ENCODE measurements at places on chromosomes 3 and 15.
A peak's percentile ranks its signal among the peaks of the same experiment; 100 is the strongest.

GRCh38 chr3:58560771-58561311 is 16.4 kb downstream of the FAM107A start:
- DNase-seq: no peak
- no peak overlapping the region for H3K27ac ChIP-seq
- no peaks in the 10 kb centered on the region for H3K36me3 ChIP-seq
- peaks cover 13% of the 10 kb centered on the region for H3K27me3 ChIP-seq
- H3K4me1 ChIP-seq: no peaks in the 10 kb centered on the region

DNA sequence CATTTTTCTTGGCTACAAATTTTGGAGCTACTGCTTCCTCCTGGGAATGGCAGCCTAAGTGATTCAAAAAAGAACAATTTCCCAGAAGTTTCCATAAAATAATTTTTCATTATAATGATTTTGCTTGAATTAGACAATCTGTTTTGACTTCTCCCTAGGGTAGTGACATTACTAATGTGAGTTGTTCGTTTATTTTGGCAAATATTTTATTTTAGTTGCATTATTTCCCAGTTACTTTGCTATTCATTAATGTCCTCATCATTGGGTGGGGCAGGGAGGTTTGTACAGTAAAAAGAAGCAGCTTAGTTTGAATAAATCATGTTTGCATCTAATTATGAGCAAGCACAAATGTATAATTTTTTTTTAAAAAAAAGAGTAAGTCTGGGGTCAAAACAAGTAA is 686.6 kb downstream of the ROBO2 start:
- no peaks in the 10 kb centered on the region for H3K4me1 ChIP-seq
- no peak overlapping the region for H3K27ac ChIP-seq
- H3K27me3 ChIP-seq: no peaks in the 10 kb centered on the region
- H3K36me3 ChIP-seq: no peaks in the 10 kb centered on the region
- H3K4me3 ChIP-seq: no peak overlapping the region
- DNase-seq: no peak

DNA sequence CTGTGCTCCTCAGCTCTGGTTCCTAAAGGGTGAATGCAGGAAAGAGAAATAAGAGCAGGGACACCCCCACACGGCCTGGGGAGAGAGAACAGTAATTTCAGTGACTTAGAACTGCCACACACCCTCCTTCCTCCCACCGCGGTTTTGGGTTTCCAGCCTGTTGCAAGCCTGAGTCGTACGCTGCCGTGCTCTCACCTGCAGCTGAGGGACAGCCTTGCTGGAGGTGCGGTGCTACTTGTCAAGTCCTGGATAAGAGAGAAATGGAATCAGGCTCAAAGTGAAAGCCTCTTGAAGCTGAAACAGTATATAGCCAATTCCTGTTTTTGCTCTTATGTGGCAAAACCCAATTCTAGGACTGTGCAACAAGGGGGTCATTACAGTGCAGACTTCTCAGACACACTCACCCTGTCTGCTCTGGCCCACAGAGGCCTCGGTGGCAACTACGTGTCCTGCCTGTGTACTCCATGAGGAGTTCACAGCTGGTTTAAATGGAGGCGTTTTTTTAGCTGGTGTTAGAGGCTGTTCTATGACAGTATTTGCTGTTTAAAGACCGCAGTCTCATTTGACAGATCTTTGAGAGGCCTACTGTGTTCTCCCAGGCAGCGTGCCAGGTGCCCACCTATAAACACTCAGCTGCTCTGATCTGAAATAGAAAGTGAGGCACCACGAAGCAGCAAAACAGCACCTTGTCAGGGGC is 42.9 kb downstream of the TBC1D2B start:
- H3K27ac ChIP-seq: peak overlapping the region; percentile 92
- no peaks in the 10 kb centered on the region for H3K27me3 ChIP-seq
- peaks cover 20% of the 10 kb centered on the region for H3K36me3 ChIP-seq
- peak; percentile 78 for DNase-seq
- peak overlapping the region; percentile 66 for H3K4me3 ChIP-seq

DNA sequence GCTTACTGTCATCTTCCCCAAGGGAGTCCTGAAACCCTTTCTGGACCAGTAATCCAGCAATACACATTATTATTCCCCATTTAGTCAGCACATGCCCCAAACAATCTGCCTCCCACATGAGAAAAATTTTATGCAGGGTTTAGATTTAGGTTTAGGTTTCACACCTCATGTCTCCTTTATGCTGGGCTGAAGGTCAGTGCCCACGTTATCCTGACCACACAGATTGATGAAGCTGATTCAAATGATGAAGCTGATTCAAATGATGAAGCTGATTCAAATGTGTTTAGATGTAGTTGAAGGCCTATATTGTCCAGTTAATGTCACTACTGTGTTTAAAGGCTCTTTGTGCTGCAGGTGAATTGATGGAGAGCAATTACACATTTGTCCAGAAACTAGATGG is 18.1 kb upstream of the ZBED2 start:
- no peak for DNase-seq
- H3K4me3 ChIP-seq: no peak overlapping the region
- H3K36me3 ChIP-seq: peaks cover 18% of the 10 kb centered on the region
- H3K4me1 ChIP-seq: peaks cover 78% of the 10 kb centered on the region
- H3K27me3 ChIP-seq: no peaks in the 10 kb centered on the region
- H3K27ac ChIP-seq: peak overlapping the region; percentile 98

- H3K27ac ChIP-seq: no peak overlapping the region
- no peaks in the 10 kb centered on the region for H3K4me1 ChIP-seq
- H3K27me3 ChIP-seq: no peaks in the 10 kb centered on the region
- H3K4me3 ChIP-seq: no peak overlapping the region
These were observed 378.9 kb downstream of the PTPRG start for GRCh38 chr3:61940236-61940635.

GRCh38 chr15:101389362-101389761 is 94.3 kb upstream of the SNRPA1 start:
- no peak for DNase-seq
- no peaks in the 10 kb centered on the region for H3K36me3 ChIP-seq

DNA sequence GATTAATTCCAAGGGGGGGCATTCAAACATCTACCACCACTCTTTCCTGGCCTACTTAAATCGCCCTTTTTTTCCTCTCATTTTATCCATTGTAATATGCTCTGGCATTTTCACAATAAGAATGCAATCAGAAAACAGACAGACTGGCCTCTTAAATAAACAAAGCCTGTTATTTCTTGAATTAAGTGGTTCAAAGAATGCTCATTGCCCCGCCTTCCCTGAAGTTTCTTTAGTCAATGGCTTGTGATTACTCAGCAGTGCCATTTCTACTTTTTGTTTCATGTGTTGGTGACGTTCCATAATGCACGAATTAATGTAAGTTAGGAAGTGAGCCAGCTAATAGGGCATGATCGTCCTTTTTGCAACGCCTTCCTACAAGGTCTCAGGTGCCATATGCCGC is 68.0 kb downstream of the FBN1 start:
- H3K27me3 ChIP-seq: peaks cover 6% of the 10 kb centered on the region
- H3K4me3 ChIP-seq: no peak overlapping the region

DNA sequence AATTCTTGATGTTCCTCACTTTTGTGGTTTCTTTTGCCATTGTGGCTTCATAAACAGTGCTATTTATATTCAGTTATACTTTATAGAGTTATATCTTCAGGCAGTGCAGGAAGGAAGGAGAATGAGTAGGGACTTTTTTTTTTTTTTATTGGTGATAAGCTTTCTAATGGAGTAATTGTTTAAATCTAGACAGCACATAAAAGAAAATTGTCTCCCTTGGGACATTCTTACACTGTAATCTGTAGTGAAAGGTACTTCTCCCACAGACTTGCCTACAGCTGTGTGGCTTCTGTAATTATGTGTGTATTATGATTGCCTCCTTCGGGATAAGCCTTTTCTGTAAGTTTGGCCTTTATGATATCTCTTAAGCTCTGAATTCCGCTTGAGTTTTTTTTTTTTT is 41.6 kb downstream of the WDR76 start:
- H3K4me3 ChIP-seq: no peak overlapping the region
- H3K4me1 ChIP-seq: no peaks in the 10 kb centered on the region
- H3K36me3 ChIP-seq: peaks cover 11% of the 10 kb centered on the region
- no peaks in the 10 kb centered on the region for H3K27me3 ChIP-seq

DNA sequence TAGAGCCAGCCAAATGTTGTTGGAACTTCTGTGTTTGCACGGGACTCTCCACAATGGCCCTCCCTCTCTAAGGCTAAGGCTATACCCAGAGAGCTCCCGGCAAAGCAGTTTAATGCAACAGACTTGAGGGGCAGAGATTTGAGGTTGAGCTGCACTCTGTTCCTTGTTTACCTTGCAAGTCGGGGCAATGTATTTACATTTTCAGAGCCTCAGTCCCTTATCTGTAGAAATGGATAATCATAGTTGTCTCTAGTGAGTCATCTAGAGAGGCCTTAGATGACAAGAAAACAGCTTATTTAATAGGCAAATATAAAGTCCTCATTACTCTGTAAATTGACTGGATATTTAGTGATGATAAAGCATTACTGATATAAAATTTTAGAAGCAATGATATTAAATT is 917.7 kb downstream of the MCTP2 start:
- H3K4me1 ChIP-seq: no peaks in the 10 kb centered on the region
- peaks cover 1% of the 10 kb centered on the region for H3K36me3 ChIP-seq
- no peak for DNase-seq
- H3K27me3 ChIP-seq: no peaks in the 10 kb centered on the region

GRCh38 chr3:99145031-99145430 is 243.5 kb upstream of the DCBLD2 start:
- no peak overlapping the region for H3K4me3 ChIP-seq
- no peaks in the 10 kb centered on the region for H3K4me1 ChIP-seq
- no peak for DNase-seq
- no peaks in the 10 kb centered on the region for H3K27me3 ChIP-seq
- H3K27ac ChIP-seq: no peak overlapping the region

- no peak for DNase-seq
- no peaks in the 10 kb centered on the region for H3K4me1 ChIP-seq
- H3K36me3 ChIP-seq: no peaks in the 10 kb centered on the region
These were observed 6.2 kb upstream of the RBMS3 start for GRCh38 chr3:29274667-29275066.

DNA sequence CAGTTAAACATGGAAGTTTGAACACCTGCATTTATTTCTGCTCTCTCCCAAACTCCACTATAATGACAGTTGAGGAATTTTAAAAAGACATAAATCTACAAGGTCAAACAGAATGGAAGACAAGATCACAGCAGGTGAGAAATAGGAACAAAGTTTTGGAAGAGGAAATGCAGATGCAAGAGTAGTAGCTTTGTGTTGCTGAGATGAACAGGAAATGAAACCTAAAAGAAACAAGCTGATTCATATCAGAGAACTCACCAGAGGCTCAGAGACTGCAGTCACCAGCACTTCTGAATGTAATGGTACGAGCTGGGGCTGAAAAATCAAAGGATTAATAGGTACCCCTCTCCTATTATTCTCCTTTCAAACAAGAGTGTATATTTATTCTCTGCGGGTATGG is 459.9 kb downstream of the RAP2B start:
- DNase-seq: no peak
- peak overlapping the region; percentile 45 for H3K4me3 ChIP-seq
- H3K4me1 ChIP-seq: peaks cover 42% of the 10 kb centered on the region
- H3K36me3 ChIP-seq: no peaks in the 10 kb centered on the region
- no peaks in the 10 kb centered on the region for H3K27me3 ChIP-seq

- H3K27ac ChIP-seq: no peak overlapping the region
- peaks cover 2% of the 10 kb centered on the region for H3K36me3 ChIP-seq
- no peak for DNase-seq
These were observed 147.6 kb upstream of the NR2F2 start for GRCh38 chr15:96182736-96183513.

DNA sequence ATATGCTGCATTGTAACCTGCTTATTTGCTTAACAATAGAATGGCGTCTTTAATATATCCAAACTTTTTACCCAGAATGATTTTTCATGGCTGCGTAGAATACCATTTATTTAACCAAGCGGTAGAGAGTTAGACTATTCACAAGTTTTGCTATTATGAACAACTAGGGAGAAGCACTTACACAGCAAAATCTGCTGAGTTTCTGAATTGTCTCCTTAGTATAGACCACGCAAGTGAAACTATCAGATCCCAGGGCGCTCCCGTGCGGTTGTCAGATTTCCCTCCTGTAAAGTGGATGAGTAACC is 12.6 kb upstream of the ADPGK start:
- H3K27me3 ChIP-seq: peaks cover 20% of the 10 kb centered on the region
- peaks cover 2% of the 10 kb centered on the region for H3K36me3 ChIP-seq
- H3K4me1 ChIP-seq: peaks cover 6% of the 10 kb centered on the region
- peak overlapping the region; percentile 38 for H3K27ac ChIP-seq
- peak overlapping the region; percentile 81 for H3K4me3 ChIP-seq
- no peak for DNase-seq

GRCh38 chr3:182246870-182247269 is 535.1 kb downstream of the SOX2 start:
- H3K27me3 ChIP-seq: no peaks in the 10 kb centered on the region
- H3K36me3 ChIP-seq: no peaks in the 10 kb centered on the region
- no peak overlapping the region for H3K4me3 ChIP-seq

DNA sequence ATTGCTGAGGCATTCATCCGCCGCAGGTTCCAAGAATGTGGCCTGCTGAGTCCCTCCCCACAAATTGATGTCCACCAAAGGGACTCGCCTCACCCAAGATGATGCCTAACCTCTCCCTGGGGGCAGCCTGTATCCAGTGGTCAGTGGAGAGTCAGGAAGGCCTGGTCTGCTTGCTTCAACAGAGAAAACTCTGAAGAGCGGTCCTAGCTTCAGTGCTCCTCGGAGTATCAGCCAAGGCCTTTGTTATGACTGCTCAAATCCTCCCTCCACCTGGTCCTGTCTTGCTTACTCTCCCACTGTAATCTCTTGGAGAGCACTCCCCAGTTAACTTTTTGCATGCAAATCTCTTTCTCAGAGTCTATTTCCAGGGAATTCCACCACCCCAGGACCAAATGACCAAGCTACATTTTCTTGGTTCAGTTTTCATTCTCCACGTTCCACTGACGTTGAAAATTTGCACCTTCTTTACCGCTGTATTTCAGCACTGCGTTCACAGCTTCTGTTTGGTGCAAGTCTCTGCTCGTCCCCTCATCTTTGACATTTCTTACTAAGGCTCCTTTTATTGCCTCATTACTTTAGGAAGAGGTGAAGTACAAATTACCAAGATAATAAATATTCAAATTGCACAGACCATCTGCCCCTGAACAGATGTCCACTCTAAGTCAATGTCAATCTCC is 22.3 kb downstream of the CMTM7 start:
- peaks cover 5% of the 10 kb centered on the region for H3K36me3 ChIP-seq
- H3K27ac ChIP-seq: peak overlapping the region; percentile 66
- no peaks in the 10 kb centered on the region for H3K27me3 ChIP-seq

- H3K4me1 ChIP-seq: peaks cover 24% of the 10 kb centered on the region
- no peak overlapping the region for H3K4me3 ChIP-seq
- DNase-seq: no peak
- H3K27me3 ChIP-seq: no peaks in the 10 kb centered on the region
These were observed 71.6 kb downstream of the SUMF1 start for GRCh38 chr3:4395448-4395847.

DNA sequence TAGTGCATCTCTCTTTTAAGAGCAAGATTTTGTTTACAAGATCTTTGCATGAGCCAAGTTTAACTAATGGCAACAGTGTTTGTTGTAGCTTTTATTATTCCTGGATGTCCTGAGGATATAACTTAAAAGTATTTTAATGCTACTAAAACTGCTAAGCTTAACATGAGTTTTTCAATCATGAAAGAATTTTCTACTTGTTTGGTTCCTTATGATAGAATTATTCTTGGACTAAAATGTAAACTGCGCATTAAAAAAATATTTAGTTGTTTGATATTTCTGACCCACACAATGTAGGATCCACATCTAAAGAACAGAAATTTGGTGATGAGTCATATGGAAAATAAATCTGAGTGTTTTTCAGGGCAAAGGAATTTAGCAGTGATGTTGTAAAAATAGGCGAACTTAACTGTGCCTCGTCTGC is 70.8 kb downstream of the RAP2B start:
- no peaks in the 10 kb centered on the region for H3K27me3 ChIP-seq
- peaks cover 17% of the 10 kb centered on the region for H3K4me1 ChIP-seq
- H3K27ac ChIP-seq: no peak overlapping the region
- no peak for DNase-seq

Measured in central memory CD8-positive, alpha-beta T cell (primary cell).